ENCODE measurements at places on chromosomes 1 and 21.

DNA sequence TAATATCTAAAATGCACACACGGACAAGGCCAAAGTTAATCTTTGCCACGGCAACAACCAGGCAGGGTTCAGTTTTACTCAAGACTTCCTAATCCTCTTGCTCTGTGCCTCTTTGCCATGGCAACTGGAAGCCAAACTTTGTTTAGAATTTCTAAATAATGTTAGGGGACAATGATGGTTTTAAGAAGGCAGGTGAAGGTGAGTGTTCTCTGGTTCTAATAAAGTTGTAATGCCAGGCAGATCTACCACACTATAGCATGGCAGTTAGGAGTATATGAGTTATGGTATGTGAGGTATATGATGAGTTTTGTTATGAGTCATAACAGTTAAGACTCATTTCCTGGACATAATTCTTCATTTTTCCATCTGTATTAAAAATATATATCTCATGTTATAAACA lies 2.7 kb downstream of the PTPRC start:
- no peak for DNase-seq

DNA sequence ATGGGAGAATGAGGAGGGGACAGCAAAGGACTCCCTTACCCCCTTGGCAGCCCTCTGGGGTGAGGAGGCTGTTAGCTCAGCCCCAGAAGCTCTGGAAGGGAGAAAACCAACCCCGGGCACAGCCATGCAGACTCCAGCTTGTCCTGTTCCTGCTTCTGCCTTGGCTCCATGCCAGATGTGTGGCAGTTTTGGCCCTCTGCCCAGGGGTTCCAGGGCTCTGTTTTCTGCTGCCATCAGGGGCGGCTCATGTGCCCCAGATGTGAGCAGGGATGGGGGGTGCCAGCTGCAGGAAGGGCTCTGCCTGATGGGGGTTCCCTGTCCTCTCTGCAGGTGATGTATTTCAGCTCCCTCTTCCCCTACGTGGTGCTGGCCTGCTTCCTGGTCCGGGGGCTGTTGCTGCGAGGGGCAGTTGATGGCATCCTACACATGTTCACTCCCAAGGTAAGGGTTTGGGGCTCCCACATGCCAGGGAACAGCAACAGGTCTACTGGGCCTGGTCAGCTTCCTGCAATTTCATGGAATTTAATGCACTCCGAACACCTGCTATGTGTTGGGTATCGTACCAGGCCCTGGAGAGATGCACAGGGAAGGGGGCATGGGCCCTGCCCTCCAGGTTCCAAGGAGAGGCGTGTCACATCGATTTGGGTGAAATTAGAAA lies 26.1 kb downstream of the SLC6A17 start:
- no peak for DNase-seq

- no peak for DNase-seq
Measured at GRCh38 chr21:34771512-34772028, 102.8 kb downstream of the CLIC6 start.

DNA sequence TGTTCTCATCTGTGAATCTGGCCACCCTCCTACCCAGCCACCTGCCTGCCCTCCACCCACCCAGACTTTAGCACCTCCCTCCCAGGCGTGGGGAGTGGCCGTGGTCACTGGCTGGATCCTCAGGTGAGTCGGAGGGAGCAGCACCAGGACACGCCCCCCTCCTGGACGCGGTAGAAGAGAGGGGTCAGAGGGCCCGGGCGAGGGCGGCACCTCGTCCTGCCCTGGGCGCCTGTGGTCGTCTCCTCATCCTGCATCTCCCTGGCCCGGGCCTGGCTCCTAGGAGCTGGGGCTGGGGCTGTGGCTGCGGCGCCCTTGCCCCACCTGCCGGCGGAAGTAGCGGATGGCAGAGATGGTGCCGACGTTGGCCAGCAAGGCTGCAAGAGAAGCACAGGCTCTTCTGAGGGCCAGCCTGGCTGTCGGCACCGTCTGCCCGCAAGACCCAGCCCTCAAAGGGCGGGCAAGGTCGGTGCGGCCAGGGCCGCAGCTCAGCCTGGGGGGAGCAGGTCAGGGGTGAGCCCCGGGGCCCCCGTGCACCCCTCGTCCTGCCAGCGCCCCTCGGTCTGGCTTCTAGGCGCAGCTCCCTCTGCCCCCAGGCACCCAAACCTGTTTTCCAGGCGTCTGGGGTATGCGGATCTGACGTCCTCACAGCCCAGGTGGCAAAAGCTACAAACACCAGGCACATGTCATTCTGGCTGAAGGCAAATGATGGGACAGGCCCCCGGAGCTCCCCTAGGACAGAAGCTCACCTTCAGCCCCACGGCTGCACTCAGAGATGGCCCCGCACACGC lies 5.8 kb downstream of the PERM1 start:
- peak; percentile 63 for DNase-seq

DNA sequence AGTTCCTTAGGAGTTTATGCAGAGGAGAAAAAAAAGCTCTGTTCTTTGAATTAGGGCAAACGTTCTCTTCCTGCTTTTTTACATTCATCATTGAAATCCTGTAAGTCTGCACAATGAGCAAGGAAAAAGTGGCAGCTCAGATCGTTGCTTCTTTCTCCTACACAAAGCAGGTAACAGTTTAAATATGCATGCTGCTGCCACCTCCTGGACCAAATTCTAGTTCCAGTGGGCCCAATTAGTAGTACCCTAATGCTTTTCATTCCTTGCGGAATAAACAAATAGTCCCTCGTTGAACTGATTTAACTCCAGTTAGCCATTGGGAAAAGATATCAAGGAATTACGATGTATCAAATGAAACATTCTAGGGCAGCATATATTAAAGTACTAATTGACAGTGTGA lies 20.1 kb downstream of the YTHDF2 start:
- no peak for DNase-seq

DNA sequence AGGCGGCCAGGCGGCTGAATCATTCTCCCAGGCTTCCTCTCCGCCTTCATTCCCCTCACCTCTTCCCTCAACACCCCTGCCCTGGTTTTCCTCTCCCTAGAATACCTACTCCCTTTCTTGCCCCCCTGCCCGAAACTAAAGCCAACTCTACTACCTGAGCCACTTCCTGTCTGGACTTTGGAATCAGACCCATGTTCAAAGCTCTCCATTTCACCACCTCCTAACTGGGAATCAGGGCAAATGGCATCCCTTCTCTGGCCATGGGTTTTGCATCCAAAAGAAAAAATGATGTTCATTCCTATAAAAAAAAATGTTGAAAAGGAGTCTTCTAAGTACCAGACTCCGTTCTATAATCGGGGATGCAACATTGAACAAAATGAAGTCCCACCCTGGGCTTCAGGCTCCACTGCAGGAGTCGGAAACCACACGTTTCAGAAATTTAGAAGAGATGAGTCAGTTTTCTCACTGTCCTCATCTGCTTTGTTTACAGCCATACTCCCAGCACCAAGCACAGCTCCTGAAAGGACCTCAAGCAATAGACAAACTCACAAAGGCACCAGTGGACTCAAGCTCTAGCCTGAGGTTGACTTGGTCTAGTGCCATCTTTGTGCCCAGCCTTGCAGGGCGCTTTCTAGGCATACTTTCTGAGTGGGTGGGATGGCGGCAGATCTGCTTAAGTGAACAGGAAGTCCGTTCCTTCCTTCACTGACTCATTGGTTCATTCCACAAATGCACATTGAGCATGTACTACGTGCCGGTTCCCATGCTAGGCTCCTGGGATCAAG lies 176.2 kb downstream of the IGSF21 start:
- no peak for DNase-seq

Measured in activated naive CD4-positive, alpha-beta T cell (primary cell).